Camera-type eye (tissue), 1 donor: ENCODE measurements at places on chromosomes 5 and 9. TPM values are rescaled to one million over a fixed set of nuclear protein-coding genes. Genes with fewer than 3 reads are reported as not detected.

PCDHA13 gene
- total RNA-seq, result 9.7 TPM

DOCK2 gene
- total RNA-seq, result 7.8 TPM

CEL gene
- 0.77 TPM for total RNA-seq

ENHO gene
- 3.4 TPM for total RNA-seq

LCN1 gene
- 13.0 TPM for total RNA-seq

SPATA9 gene
- not detected for total RNA-seq

IRF1 gene
- total RNA-seq, result 11.2 TPM
